NCI-H187 (cell line): ENCODE measurements at places on chromosomes 2 and 18.

- DNase-seq, result no peak
Observed at GRCh38 chr2:149470046-149470445, 117.5 kb downstream of the MMADHC start.

GRCh38 chr2:119301413-119301812, 65.2 kb downstream of the C2orf76 start:
- DNase-seq, result no peak

DNA sequence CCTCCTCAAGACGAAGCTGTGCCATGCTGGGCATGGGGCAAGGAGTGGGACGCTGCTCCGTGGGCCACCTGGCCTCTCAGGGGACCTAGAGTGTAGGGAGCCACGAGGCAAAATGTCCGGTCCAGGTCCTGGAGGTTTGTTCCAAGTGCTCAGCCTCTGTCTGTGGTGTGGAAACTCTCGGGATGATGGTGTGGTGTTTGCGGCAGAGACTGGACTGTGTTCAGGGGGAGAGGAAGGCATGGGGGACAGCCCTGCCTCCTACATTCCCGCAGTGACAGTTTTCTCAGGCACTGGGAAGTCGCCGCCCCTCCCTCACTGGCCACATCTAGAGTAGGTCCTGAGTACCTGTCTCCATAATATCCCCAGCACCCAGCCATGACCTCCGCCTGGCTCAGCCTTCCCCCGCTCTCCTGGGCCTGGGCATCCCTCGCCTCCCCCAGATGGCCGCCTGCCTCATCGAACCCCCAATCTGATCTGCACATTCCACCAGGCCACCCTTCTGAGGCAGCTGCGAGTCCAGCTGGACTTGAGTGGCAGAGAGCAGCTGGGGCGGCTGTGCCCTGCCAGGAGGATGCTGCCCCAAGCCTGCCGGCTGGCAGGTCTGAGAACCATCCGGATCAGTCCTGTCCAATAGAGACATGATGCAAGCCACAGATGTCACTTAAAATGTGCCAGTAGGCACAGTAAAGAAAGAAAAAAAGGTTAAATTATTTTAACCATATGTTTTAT, 6.2 kb downstream of the KCNIP3 start:
- DNase-seq, result no peak

DNA sequence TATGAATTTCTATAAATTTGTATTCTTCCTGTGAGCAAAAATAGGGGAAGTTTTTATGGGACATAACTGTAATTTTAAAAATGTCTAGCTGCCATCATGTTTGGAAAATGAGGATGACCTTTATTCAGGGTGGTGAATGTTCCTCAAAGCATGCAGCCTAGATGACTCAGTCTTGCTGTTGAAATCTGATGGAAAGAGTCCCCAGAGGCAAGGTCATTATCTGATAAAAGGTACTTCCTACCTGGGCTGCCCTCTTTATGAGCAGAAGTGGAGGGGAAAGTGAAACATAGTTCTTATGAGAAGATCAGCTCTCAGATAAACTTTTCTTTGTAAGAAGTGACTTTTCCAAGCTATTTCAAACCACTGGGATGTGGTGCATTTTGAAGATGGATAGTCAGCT, 1144.7 kb upstream of the PIK3C3 start:
- no peak for DNase-seq

DNA sequence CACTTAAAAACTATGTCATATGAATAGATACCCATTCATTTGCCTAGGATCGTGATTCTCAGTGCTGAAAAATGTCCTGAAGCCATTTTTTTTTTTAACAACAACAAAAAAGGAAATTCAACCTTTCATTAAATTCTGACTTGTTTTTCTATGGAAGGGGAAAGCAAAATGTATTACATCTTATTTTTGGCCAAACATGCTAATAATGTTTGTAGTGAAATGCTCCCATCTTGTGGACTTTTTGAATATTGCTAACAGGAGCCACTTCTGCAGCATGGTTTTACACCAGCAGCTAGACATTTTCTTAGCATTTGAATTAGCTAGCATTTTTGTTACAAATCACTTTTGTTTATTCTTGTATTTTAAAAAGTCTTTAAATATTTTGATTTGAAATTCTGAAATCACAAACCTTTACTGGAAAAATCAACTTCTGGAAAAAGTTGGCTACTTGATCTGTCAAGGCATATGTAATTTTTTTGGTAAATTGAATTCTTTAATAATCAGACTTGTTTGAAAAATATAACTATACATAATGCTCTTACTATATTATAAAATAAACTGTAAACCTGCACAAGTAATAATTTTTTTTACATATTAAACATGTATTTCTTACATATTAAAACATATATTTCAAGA, 75.8 kb downstream of the KIDINS220 start:
- DNase-seq, result no peak

GRCh38 chr2:8116661-8117060, 565.2 kb upstream of the ID2 start:
- DNase-seq, result no peak

- DNase-seq, result no peak
Observed at GRCh38 chr2:223513771-223514455, 88.2 kb downstream of the SCG2 start.

DNA sequence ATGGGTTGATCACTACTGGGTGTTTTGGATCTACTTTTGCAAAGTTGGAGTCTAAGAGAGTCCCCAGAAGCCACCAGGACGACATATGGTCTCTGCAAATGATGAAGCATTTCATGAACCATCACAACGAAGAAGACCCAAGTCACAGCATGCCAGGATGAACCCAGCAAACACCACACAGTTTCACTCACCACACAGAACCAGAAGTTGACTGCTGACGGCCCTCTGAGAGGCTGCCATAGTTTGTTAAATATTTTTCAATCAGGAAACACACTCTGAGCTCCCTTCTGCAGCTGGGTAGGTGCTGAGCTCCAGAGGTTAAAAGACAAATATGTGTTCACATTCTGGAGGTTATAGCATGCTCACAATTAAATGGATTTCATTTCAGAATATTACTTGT, 271.4 kb downstream of the DCDC2C start:
- DNase-seq, result no peak

DNA sequence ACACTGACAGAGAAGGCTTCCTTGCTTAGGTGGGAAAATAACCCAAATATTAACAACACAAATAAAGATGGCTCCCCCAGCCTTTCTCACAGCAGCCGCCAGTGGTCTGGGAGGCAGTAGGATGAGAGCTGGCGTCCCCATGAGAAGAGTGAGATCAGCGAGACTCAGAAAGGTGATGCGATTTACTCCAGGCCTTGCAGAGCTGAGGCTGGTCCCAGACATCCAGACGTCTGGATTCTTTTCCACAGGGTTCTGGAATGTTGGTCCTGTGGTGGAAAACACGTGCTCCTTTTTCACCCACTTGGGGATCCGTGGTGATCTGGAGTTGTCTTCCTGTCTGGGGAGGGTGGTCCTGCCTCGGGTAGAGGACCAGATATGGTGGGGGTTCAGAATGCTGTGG, 190.6 kb downstream of the CTIF start:
- no peak for DNase-seq

GRCh38 chr18:62999921-63000320, 284.6 kb downstream of the PHLPP1 start:
- DNase-seq, result no peak

GRCh38 chr18:56982766-56983165, 164.1 kb upstream of the BOD1L2 start:
- no peak for DNase-seq

DNA sequence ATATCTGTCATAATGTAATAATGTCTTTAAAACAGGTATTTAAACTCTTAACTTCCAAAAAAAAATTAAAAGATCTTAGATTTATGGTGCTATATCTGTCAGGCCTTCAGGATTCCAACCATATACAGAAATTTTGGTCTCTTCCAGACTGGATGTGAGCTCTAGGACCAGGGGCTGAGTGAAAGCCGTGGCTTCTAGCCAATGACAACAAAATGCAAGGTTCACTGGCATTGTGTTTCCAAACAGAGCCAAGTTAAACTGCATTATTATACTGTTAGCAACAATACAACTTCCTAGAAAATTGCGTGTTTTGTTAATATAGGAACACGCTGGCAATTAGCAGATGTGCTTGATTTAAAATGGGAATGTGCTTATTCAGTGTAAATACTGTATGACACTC, 809.8 kb upstream of the SOX11 start:
- no peak for DNase-seq

DNA sequence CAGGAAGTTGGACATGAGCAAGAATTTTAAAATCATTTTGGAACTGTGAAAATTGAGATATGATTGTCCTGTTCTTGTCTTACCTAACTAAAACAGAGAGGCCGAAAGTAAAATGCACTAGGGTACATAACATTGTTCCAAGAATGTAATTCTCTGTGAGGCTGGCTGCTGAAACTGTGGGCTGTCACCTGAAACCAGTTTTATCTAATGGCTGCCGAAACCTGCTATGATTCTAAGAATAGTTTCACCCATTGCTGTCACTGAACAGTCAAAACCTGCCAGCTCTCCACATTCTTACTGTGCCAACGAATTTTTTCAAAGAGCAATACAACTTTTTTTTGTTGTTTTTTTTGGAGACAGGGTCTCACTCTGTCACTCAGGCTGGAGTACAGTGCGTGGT, 119.3 kb upstream of the ZSWIM2 start:
- DNase-seq, result no peak

DNA sequence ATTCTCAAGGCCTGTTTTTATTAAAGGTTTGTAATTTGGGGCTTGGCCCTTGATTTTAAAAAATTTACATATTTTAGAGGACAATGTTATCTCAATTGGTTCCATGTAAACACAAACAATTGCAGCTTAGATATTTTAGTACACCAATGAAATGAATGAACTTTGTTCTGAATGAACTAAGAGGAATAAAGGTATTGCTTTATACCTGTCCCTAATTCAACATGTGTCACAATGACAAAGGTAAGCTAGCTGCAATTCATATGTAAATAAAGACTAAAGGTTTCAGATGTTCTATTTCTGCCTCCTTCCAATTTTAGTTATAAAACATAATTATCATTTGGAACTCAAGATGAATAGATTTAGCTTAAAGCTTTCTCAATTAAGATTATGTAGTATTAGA, 11.4 kb downstream of the HOXD1 start:
- DNase-seq, result no peak

DNA sequence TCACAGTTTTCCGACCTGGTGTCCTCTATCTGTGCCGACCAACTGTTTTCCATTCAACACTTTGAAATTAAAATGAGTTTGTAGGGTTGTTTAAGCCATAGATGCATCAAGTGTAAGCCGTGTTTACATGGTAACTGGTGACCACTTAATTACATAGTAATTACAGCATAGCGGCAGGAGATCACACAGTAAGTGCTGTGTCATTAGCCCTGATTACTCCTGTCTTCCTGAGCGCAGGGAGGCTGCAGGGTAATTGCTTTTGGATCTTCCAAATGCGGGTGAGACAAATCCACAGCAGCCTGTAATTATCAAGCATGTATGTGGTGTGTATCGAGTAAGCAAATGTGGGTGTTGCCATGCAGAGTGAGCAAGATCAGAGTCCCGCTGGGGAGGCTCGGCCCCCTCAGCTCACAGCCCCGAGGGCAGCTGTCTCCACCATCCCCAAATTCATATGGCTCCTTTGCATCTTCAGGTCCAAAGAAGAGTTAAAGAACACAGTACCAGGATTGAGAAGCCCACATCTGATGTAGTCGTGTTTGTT, 71.5 kb upstream of the HDAC4 start:
- DNase-seq, result no peak

- no peak for DNase-seq
Observed at GRCh38 chr2:143058851-143059250, 70.4 kb upstream of the ARHGAP15 start.

GRCh38 chr2:192500550-192501200, 305.9 kb upstream of the TMEFF2 start:
- no peak for DNase-seq

GRCh38 chr2:205130111-205130829, 552.0 kb upstream of the NRP2 start:
- DNase-seq, result no peak

DNA sequence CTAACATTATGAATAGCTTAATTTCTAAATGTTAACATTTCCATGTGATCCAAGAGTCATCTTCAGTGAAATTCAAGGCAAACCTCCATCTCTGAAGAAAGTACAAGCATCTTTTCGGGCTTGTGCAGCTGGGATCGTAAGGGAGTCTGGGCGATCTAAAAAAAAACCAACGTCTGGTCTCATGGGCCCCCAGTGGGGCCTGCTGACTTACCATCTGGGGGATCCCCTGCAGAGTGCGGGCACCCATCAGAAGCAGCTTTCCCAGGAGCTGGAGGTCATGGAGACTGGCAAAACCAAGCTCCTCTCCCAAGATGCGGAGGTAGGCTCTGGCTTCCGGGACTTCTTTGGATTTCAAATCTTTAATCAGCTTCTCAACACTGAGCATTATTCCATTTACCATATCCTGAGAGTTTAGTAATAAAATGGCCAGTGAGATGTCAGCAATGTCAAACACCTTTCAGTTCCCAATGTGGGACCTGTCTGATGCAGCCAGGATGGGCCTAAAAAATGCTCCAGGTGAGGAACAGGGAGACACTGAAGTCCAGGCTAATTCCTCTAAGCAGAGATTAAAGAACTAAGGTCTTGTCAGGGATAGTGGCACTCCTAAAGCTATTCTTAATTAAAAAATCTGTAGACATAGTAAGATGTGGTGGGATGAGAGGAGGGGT, 19.0 kb downstream of the APOB start:
- DNase-seq, result no peak

DNA sequence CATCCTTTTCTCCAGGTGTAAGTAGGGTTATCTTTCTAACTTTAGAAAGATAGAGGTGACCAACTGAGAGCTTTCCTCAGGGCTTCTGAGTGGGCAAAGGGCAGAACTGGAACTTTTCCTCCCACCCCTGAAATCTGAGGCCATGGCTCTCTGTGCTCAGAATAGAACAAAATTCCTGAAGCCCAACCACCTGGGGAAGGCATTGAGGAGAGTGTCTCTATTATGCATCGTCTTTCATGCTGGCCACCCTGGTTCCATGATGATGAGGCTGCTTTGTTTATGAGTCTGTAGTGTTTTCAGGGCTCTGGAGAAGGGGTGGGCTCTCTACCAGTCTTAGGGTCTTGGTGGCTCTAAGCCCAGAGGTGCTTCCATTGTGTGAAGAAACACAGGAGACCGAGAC, 30.7 kb upstream of the IL1R1 start:
- no peak for DNase-seq

- no peak for DNase-seq
Observed at GRCh38 chr2:99261242-99261641, 5.8 kb upstream of the LYG2 start.

GRCh38 chr18:62881509-62882016, 166.2 kb downstream of the PHLPP1 start:
- no peak for DNase-seq

- DNase-seq, result no peak
Observed at GRCh38 chr2:235286622-235287374, 207.0 kb upstream of the AGAP1 start.

- DNase-seq, result no peak
Observed at GRCh38 chr2:54666634-54667265, 56.7 kb upstream of the EML6 start.

DNA sequence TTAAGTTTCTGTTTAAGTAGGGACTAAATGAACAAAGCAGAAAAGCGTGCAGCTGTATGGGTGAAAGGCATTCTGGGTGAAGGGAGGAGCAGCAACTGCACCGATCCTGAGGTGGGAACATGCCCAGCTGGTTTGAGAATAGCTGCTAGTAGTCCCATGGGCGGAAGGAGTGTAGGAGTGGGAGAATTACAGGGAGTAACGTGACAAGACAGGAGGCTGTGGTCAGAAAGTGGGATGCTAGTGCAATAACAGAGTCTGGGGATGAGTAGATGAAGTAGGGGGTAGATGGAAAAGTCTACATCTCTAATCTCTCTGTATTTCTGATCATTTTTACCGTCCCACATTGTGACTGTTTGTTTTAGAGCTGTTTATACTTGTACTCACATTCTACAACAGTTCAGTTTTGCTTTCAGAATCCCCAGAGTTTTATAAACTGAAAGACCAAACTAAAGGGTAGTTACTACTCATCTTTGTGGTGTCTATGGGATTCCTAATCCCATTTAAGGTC, 118.9 kb downstream of the LCLAT1 start:
- DNase-seq, result no peak
